8988T (cell line): ENCODE measurements at places on chromosomes 4 and X.

DNA sequence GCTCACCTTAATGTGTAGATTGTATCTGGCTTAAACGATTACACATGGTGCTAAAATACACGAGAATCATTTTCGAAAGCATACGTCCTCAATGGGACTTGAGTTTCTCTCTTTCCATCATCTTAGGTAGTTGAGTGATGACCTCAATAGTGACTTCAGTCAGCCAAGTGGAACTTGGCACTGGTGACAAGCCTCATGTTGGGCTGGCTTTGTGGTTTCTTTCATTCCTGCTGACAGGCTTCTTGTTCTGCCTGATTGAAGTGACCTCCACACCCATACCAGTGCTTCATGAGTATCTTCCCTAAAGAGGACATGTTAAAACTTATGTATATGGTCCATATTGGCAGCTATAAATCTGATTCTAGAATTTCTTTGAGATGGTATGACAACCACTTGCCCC lies 159.1 kb upstream of the WDR1 start:
- no peak for DNase-seq

- no peak for DNase-seq
Observed at GRCh38 chr4:40480291-40480690, 145.2 kb downstream of the CHRNA9 start.

- DNase-seq: no peak
Observed at GRCh38 chrX:140912606-140913005, 89.8 kb upstream of the SPANXB1 start.

DNA sequence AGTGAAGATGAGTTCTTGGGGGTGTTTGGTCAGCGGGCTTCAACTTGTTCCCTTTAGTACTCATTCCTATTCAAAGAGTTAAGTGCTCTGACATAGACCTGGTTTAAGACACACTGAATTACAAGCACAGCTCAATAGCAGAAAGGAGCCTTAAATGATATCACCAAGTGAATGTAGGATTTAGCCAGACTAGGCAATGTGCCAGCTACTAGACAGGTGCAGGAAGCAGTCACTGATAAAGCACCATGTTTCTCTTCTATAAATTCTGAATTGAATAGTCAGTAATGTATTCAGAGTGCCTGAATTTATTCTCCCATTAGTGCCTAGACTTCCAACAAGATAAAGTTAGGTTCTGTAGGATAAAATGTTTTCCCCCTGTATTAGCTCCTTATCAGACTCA lies 63.6 kb downstream of the ASB9 start:
- no peak for DNase-seq

DNA sequence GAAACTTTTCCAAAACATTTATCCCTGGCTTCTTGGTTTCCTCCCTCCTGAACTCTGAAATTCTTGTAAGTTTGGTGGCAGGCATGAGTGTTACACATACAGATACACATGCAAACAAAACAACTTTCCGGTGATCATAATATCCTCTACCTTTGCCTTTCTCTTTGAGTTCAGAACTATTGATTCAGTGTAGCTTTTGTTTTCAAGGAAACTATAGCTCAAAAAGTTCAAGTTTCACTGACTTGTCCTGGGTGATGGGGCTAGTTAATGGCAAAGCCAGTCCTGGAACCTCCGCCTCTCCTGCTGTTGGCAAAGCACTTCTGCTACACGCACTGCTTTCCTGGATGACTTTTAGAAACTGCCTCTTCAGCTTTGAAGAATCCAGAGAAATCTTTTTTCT lies 177.3 kb upstream of the FAT1 start:
- no peak for DNase-seq
